ENCODE measurements at places on chromosomes 12 and 14.

DNA sequence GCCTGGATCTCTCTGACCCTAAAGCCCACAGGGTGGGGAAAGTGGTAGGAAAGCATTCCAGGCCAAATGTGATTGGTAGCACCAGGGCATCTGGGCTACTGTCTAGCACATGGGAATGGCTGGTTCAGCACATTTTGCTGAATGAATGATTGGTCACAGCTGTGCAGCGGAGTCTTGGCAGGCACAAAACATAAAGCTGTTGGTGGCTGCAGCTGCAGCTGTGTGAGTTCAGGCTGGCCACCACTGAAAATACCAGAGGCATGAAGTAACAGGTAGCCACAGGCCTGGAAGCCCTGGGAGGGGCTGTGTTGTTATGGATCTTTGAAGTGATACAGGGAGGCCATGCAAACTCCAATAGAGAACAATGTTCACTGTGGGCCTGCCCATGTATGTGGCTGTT lies 72.7 kb downstream of the MYRFL start:
- DNase-seq: no peak

DNA sequence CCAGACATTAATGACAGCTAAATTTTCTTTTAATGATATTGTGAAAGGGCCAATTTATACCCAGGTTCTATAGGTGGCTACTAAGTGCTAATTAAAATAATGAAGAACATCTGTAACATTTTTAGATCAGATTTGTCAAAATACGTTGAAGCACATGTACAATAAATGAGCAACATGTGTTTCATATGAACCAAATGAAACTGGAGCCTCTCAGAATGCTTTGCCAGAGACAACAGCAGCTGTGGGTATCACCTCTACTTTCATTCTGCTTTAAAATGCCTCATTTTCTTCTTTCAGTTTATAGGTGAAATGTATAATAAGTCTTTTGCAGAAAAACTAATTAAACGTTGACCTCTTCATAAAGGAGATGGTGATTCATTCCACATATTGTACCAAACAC lies 26.1 kb upstream of the MYF6 start:
- no peak for DNase-seq

DNA sequence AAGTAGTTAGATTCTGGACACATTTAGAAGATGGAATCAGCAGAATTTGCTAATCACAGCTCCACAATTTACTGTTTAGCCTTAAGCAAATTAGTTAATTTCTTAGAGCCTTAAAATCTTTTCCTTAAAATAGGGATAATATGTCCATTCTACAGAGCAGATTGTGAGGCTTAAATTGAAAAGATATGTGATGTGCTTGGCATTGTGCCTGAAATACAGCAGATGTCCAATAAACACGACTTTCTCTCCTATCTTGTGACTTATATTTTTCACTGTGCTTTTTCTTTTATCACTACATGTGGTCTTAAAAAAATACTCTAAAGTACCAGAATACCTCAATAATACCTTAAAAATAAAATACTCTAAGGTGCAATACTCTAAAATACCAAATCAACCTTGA lies 30.6 kb downstream of the CCER1 start:
- no peak for DNase-seq

DNA sequence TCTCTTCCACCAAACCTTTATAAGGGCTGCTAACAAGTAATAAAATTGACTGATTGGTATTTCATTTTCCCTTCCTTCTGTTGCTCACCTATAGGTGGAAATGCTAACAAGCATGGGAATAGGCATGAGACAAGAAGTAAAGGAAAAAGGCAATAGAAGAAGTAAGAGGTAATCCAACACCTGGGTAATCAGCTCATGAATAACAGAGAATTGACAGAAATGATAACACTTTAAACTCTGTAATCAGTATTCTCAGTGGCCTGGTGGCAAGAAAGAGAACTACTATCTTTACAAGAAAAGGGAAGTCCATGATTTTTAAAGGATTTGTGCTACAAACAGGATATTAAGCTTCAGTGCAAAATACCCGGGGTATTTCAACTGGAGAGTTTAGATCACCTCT lies 737.8 kb downstream of the RERGL start:
- DNase-seq: no peak

GRCh38 chr14:39102265-39102968 lies 618 bp downstream of the SEC23A start:
- no peak for DNase-seq

DNA sequence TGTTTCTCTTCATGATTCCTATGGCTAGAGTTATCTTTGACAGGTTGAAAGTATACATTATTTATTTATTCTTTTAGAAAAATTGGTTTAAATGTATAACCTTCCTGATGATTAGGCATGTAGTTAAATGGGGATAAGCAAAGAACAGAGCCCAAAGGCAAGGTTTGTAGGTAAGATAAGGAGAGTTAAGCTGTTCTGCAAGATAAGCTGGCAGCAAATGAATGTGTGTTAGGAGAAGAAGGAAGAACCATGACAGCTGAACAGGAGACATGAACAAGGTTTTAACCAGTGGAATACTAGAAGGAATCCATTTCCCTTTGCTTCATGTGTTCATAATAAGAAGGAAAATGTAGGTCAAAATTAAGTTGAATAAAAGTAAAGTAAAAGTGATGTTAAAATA lies 1330.1 kb upstream of the USP15 start:
- DNase-seq: no peak

- no peak for DNase-seq
Observed at GRCh38 chr14:105131241-105131640, 37.3 kb downstream of the JAG2 start.

DNA sequence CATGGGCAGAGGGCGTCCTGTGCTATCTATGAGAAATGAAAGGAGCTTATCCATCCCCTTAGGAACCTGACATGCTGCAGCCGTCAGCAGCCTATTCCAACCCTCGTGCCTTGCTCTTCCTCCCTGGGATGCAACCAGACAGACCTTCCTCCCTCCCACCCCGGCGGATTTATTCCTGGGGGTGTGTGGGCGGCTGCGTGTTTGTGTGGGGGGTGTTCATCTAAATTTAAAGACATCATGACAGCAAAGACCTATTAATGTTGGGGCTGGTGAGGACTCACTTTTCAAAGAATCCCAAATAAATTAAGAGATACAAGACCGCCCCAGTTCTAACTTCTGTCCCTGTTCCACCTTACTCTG lies 52.0 kb downstream of the WSCD2 start:
- no peak for DNase-seq

- DNase-seq: no peak
Observed at GRCh38 chr12:96121271-96121711, 72.9 kb upstream of the ELK3 start.

GRCh38 chr12:13304924-13305323 lies 108.4 kb downstream of the EMP1 start:
- DNase-seq: no peak

- DNase-seq: no peak
Observed at GRCh38 chr12:101018540-101018939, 191.5 kb downstream of the SLC5A8 start.

Measured in neural crest cell (in vitro differentiated cells).